GM23248 (cell line): ENCODE measurements at places on chromosomes 5 and 9. TPM values are rescaled to one million over a fixed set of nuclear protein-coding genes. Genes with fewer than 3 reads are reported as not detected.
A peak's percentile ranks its signal among the peaks of the same experiment; 100 is the strongest.

DNA sequence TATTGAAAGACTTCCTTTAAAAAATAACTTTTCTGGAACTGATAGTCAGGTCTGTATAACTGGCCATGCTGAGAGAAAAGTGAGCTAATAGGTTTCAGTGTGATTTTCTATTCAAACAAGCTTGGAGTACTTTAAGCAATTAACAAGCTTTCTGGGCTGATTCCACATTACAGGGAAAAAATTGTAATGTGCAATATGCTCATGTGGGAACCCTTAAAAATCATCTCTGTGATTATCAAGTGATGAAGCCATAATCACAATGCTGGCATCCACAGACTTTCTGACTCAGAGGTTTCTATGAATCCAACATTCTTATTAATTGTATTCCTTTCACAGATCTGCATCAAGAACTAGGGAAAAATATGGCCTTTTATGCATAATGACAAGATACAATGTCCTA, 212.2 kb upstream of the ACO1 start:
- DNase-seq: no peak
- no peak overlapping the region for H3K4me3 ChIP-seq
- no peak overlapping the region for H3K27ac ChIP-seq
- H3K27me3 ChIP-seq: no peaks in the 10 kb centered on the region

Gene SUSD3
- total RNA-seq: 0.43 and 0.63 TPM in 2 replicates

Gene SLC1A1
- 45.4 and 47.6 TPM in 2 replicates for total RNA-seq

Gene LMNB1
- total RNA-seq: 27.3 and 44.1 TPM in 2 replicates

DNA sequence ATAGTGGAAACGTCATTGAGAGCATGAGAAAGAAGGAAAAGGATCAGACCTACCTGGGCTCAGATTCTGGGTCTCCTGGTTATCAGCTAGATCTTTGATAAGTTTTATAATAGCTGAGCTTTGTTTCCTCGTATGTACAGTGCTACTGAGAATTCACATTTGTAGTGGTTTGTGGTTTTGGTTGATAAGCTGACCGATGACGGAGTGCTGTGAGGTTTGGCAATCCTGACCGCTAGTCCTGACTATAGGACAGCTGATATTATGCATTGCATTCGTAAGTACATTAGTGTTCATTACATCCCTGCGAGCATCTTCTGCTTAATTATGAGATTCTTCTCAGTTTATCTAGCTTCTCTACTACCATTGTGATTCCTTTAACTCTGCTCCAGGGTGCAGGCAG, 190.7 kb upstream of the SLC27A6 start:
- H3K4me3 ChIP-seq: no peak overlapping the region
- H3K27me3 ChIP-seq: no peaks in the 10 kb centered on the region
- no peak for DNase-seq

- no peak overlapping the region for H3K27ac ChIP-seq
- H3K27me3 ChIP-seq: no peaks in the 10 kb centered on the region
- peaks cover 24% of the 10 kb centered on the region for H3K36me3 ChIP-seq
- no peaks in the 10 kb centered on the region for H3K4me1 ChIP-seq
These were observed 47.5 kb downstream of the FAM114A2 start for GRCh38 chr5:153991168-153991567.

- no peaks in the 10 kb centered on the region for H3K27me3 ChIP-seq
- H3K27ac ChIP-seq: peak overlapping the region; percentile 29
- peaks cover 22% of the 10 kb centered on the region for H3K4me1 ChIP-seq
- H3K36me3 ChIP-seq: no peaks in the 10 kb centered on the region
- peak; percentile 96 for DNase-seq
- no peak overlapping the region for H3K4me3 ChIP-seq
These were observed 156.7 kb downstream of the EBF1 start for GRCh38 chr5:158943057-158943456.

GRCh38 chr9:12730927-12731326, 37.7 kb downstream of the TYRP1 start:
- H3K4me3 ChIP-seq: no peak overlapping the region
- no peaks in the 10 kb centered on the region for H3K27me3 ChIP-seq
- H3K27ac ChIP-seq: no peak overlapping the region

GRCh38 chr5:5424736-5425135, 2.3 kb downstream of the ICE1 start:
- 0 out of 2 replicates have a peak overlapping the region, but pooled peaks have one; percentile 98 for H3K4me3 ChIP-seq
- H3K27me3 ChIP-seq: no peaks in the 10 kb centered on the region
- H3K27ac ChIP-seq: no peak overlapping the region
- DNase-seq: peak; percentile 19

DNA sequence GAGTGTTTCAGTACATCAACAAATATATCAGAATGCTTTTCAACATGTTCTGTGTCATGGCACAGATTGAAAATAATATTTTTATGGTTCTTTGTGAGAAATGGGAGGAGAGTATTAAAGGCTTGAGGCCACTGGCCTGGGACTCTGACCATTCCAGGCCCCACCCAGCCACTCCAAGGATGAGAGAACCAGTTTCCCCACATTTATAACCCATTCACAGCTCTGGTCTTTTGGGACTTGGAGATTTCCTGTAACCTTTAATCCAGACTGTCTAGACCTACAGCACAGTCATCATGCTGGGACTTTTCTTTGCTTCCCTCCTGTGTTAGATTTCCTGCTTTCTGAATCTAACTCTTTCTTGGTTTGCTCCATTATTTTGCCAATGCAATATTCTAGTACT, 389.6 kb downstream of the KIAA0825 start:
- H3K4me1 ChIP-seq: peaks cover 7% of the 10 kb centered on the region; the same call in 1 of the 2 replicates
- no peak overlapping the region for H3K27ac ChIP-seq
- H3K36me3 ChIP-seq: no peaks in the 10 kb centered on the region
- no peak overlapping the region for H3K4me3 ChIP-seq
- no peaks in the 10 kb centered on the region for H3K27me3 ChIP-seq

- H3K27ac ChIP-seq: no peak overlapping the region
- no peak for DNase-seq
- H3K4me1 ChIP-seq: peaks cover 10% of the 10 kb centered on the region; the same call in 1 of the 2 replicates
These were observed 37.5 kb upstream of the CDKN2AIPNL start for GRCh38 chr5:134449167-134449566.

GRCh38 chr5:74651710-74652109, 11.2 kb upstream of the ENC1 start:
- H3K27ac ChIP-seq: no peak overlapping the region
- H3K36me3 ChIP-seq: no peaks in the 10 kb centered on the region
- H3K4me3 ChIP-seq: no peak overlapping the region
- no peak for DNase-seq
- no peaks in the 10 kb centered on the region for H3K27me3 ChIP-seq

DNA sequence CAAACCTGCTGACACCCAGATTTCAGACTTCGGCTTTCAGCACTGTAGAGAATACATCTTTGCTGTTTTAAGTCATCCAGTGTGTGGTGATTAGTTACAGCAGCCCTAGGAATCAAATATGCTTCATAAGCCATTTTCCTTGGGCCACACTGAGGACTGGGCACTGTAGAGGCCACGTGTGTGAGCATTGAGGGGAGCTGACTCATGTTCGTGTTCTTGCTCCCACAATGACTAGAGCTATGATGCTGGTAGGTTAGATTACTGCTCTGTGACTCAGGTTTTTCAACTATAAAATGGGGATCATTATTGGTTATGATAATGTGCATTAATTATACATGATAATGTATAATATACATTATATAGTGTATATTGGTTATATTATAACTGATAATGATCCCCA, 96.5 kb upstream of the PALM2AKAP2 start:
- H3K27ac ChIP-seq: no peak overlapping the region
- 0 out of 2 replicates have a peak, but pooled peaks cover 12% of the 10 kb centered on the region for H3K27me3 ChIP-seq
- H3K4me3 ChIP-seq: no peak overlapping the region
- H3K36me3 ChIP-seq: no peaks in the 10 kb centered on the region
- peak; percentile 64 for DNase-seq
